Activated T-cell treated with anti-CD3 and anti-CD28 coated beads for 1 hour (primary cell): ENCODE measurements at places on chromosomes 7 and 10.

GRCh38 chr7:139889186-139889871 lies 60.3 kb downstream of the TBXAS1 start:
- DNase-seq, result no peak

DNA sequence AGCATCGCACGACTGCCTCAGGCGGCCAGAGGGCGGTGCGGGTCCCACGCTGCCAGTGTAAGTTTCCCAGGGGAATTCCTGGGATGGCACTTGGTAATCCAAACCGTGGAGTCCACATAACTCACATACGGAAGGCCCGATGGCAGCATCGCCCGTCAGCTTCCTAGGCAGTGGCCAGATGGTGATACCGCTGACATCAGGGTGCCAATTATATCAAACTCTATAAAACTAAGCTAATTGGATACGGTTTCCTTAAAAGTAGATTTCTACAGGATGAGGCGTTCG lies 189.8 kb downstream of the CELF2 start:
- no peak for DNase-seq

- no peak for DNase-seq
These were observed 166.7 kb downstream of the TCERG1L start for GRCh38 chr10:131144711-131145375.

GRCh38 chr10:112875476-112876267 lies 74.4 kb upstream of the TCF7L2 start:
- no peak for DNase-seq

GRCh38 chr7:103690242-103690974 lies 244.4 kb upstream of the SLC26A5 start:
- no peak for DNase-seq

DNA sequence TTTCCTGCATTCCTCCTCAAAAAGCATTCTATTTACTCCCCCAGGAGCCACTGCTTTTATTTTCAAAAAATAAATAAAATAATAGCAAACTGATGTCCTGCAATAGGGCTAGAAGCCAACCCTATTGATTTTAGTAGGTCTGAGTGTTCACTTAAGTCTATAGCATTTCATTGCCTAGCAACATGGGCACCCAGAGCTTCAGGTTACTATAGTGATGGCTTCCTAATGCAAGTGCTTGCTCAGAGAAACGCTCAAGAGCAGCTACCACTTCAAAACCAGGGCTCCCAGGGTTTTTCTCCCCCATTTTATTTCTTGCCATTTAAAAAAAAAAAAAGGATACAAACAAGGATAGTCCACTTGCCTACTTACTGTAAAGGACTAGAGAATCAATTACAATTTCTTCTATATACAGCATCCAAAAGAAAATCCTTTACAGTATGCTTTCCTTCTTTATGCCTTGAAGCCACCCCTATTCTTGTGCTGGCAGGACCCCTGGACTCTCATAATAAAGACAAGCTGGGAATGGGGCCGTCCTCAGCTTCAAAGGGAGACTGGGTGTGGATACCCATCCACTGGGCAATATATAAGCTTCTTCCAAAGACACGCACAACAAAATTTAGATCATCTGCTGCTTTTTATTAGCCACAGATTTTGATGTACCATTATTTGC lies 133.3 kb downstream of the VPS41 start:
- DNase-seq, result no peak

- DNase-seq, result no peak
These were observed 17.1 kb upstream of the ING3 start for GRCh38 chr7:120933475-120933874.

DNA sequence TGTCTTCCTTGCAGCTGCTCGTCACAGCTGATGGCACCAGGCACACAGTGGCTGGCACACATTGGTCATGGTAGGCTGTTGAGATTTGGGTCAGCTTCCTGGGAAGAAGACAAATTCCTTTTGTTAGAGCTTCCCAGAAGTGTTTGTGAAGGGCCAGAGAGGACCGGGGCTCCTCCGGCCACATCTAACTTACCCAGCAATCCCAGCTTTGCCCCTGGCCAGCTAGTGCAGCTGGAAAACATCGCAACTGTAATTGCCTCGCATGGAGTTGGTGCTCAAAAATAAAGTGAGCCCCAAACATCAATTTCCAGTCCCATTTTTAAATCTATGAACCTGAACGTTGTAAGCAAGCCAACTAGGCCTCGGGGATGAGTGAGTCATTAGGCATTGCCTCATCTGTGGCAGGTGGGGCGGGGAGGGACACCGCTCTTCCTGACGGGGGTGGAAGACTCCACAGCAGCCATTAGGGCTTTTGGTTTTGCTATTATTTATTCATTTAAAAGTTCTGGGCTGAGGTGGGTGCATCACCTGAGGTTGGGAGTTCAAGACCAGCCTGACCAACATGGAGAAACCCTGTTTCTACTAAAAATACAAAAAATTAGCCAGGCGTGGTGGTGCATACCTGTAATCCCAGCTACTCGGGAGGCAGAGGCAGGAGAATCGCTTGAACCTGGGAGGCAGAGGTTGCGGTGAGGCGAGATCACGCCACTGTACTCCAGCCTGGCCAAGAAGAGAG lies 12.4 kb downstream of the CPA5 start:
- DNase-seq, result no peak
